ENCODE measurements at places on chromosomes 2 and 18. TPM values are rescaled to one million over a fixed set of nuclear protein-coding genes. Genes with fewer than 3 reads are reported as not detected.

ADRA2B gene
- total RNA-seq, result 0.43 TPM

GRHL1 gene
- 5.8 TPM for total RNA-seq

REEP1 gene
- total RNA-seq, result 75.6 TPM

AFF3 gene
- total RNA-seq, result 71.3 TPM

- DNase-seq, result no peak
Measured at GRCh38 chr2:26816893-26817292, 31.0 kb downstream of the CENPA start.

DNA sequence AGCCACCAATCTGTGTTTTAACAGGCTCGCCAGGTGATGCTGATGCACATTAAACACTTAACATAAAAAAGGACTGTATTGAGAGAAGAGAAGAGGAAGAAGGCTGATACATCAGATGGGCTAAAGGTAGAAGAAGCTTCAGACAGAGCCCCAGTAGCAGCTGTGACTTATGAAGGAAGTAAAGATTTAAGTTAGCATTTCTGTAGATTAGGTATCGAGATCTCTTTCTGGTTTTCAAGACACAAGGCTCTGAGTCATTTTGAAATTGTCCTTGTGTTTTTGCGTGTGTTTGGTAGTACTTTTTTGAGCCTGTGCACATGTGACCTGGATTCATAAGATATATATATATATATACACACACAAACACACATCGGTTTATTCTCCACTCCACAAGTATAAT is 40.6 kb upstream of the GCFC2 start:
- DNase-seq, result no peak

GRCh38 chr2:42789751-42790150 is 2.6 kb downstream of the HAAO start:
- no peak for DNase-seq
